SJSA1 (cell line): ENCODE measurements at places on chromosomes 6 and 20.

- DNase-seq: no peak
Observed at GRCh38 chr6:321536-322258, 29.4 kb downstream of the DUSP22 start.

- DNase-seq: no peak
Observed at GRCh38 chr6:126367849-126368248, 27.9 kb downstream of the CENPW start.

GRCh38 chr20:17513939-17514338, 17.2 kb downstream of the BFSP1 start:
- DNase-seq: no peak

DNA sequence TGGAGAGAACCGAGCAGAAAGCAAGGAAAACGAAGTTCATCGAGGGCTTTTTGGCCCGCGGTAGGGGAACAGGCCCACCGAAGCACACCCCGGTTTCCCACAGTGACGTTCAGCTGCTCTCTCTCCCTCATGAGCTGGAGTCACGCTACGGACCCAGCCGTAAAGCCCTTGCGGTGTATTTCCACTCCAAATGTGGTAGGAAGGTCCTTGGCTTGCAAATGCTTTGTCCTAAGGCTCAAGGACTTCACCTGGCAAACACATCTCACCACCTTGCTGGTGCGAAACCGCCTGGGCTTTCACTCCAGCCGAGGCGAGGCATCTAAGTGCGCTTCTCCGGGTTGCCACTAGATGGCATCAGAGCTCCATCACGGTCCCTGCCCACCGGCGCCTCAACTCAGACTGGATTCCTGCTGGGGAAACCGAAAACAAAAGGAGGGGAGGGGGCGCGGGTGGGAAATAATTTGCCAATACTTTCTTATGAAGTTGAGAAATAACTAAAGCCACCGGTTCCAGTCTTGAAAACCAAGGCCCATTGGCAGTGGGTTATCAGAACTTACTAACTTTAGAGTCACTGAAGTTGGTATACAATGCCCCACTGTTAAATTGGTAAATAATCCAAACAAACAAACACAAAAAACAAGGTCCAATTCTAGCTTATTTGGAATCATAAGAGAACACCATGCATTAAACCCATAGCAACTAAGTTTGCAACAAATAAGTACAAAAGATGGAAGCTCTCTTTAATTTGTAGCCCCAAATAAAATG, 13.4 kb upstream of the FOXC1 start:
- no peak for DNase-seq
